ENCODE measurements at places on chromosomes 3 and 15.

- no peak for DNase-seq
Observed at GRCh38 chr3:195209847-195210265, 61.1 kb downstream of the XXYLT1 start.

DNA sequence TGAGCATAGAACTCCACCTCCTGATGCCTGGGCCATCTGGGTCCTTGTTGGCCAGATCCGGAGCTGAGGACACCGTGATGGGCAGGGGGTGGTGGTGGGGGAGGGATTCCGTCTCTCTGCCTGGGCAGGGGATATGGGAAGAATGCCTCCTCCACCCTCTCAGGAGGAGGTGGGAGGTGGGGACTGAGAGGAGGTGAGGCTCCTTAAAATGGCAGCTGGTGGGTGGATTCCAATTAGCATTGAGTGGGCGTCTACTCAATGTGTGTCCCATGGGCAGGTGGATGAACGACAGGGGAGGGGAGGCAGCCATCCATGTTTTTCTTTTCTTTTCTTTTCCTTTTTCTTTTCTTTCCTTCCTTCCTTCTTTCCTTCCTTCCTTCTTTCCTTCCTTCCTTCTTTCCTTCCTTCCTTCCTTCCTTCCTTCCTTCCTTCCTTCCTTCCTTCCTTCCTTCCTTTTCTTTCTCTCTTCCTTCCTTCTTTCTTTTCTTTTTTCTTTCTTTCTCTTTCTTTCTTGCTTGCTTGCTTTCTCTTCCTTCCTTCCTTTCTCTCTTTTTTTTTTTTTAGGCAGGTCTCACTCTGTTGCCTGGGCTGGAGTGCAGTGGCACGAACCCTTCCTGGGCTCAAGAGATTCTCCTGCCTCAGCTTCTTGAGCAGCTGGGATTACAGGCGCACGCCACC, 5.0 kb downstream of the SLC28A1 start:
- no peak for DNase-seq

DNA sequence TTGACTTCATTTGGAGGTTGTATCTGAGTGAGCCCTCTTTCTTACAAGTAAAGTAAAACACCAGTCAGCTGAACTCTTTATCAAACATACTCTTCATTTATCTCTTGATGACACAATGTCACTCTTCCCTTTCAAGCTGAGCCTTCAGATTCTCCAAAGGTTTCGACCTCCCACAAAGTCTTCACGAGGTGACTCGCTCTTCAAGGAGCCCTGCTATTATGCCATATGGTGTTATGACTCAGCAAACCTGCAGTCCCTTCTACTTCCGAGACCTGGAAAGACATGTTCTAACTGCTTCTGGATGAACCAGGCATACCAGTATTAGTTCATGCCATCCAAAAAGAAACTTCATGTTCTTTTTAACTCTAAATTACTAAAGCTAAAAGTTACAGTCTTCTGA, 23.1 kb downstream of the AADAC start:
- DNase-seq: no peak

DNA sequence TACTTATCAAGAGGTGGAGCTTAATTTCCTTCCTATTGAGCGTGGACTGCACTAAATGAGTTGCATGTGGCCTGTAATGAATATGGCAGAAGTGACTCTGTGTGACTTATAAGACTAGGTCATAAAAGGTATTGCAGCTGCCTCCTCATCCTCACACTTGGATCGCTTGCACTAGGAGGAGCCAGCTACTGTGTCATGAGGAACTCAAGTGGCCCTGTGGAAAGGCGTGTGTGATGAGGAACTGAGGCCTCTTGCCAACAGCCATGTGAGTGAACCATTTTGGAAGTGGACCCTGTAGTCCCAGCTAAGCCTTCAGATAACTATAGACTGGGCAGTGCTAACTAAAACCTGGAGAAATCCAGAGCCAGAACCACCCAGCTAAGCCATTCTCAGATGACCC, 7.1 kb upstream of the SLC30A4 start:
- DNase-seq: no peak

DNA sequence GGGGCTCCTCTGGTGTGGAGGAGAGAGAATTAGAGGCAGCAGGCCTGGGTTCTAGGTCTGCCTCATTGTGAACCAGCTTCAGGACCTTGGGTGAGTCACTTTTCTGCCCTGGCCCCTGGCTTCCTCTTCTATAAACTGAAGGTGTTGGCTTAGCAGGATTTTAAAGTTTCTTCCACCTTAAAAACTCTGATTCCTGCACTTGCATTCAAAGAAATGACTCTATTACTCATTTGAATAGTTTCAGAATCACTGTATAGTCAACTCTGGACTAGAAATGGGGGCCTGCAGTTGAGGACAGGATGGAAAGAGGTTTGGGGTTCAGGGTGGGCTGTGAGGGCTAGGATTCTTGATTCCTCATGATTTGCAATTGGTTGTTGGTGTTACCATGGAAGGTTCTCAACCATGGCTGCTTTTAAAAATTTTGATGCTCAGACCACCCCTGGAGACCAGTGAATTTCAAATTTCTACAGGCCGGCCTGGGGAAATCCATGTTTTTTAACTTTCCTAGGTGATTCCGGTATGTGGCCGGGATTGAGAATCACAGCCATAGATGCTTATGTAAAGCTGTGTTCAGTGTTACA, 19.9 kb downstream of the SMAD3 start:
- DNase-seq: no peak

DNA sequence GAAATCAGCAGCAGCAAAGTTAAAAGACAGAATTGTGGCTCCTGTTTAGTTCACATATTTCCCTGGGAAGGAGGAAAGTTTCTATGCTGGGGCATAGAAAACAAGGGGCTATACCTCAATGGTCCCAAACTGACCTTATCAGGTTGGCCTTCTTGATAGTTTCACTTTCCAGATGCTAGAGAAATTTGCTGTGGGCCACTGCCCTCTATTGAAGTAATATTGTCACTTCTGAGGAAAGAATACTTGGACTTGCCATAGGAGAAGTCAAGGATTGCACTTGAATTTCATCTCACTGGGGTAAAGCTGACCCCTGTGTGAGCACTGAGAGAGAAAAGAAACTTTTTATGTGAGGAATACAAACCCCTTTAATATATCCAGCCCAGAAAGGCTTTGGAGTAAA, 49.3 kb upstream of the XCR1 start:
- peak; percentile 33 for DNase-seq

- no peak for DNase-seq
Observed at GRCh38 chr3:116671151-116671550, 38.4 kb upstream of the TUSC7 start.

DNA sequence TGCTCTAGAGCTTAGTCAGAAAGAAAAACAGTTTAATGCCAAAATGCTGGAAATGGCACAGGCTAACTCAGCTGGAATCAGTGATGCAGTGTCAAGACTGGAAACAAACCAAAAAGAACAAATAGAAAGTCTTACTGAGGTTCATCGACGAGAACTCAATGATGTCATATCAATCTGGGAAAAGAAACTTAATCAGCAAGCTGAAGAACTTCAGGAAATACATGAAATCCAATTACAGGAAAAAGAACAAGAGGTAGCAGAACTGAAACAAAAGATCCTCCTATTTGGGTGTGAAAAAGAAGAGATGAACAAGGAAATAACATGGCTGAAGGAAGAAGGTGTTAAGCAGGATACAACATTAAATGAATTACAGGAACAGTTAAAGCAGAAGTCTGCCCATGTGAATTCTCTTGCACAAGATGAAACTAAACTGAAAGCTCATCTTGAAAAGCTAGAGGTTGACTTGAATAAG, 150.5 kb upstream of the LRRFIP2 start:
- no peak for DNase-seq

DNA sequence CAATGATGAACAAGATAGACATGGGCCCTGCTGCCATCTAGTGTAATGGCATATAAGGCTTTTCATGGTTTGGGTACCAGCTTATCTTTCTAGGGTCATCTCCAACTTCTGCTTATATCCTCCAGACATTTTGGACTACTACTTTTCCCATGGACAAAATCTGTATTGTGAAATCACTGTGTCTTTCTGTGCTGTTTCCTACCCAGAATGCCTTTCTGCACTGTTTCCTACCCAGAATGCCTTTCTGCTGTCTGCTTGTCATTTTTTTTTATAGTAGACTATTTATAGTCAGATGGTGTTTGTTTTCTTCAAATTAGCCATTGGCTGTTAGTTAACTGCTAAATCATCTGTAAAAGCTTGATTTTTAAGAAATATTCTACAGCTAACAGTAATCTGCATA, 20.1 kb downstream of the VPS8 start:
- no peak for DNase-seq

GRCh38 chr3:82509951-82510603, 748.6 kb upstream of the GBE1 start:
- DNase-seq: no peak

GRCh38 chr3:191809326-191809949, 348.5 kb downstream of the PYDC2 start:
- no peak for DNase-seq
